LNCaP clone FGC (cell line): ENCODE measurements at places on chromosomes 6 and 20.

- no peak for DNase-seq
Measured at GRCh38 chr20:34552569-34552968, 5.9 kb upstream of the MAP1LC3A start.

GRCh38 chr20:41218466-41218865 is 81.1 kb downstream of the PLCG1 start:
- DNase-seq, result no peak

GRCh38 chr6:131292145-131292938 is 157.1 kb downstream of the AKAP7 start:
- no peak for DNase-seq

DNA sequence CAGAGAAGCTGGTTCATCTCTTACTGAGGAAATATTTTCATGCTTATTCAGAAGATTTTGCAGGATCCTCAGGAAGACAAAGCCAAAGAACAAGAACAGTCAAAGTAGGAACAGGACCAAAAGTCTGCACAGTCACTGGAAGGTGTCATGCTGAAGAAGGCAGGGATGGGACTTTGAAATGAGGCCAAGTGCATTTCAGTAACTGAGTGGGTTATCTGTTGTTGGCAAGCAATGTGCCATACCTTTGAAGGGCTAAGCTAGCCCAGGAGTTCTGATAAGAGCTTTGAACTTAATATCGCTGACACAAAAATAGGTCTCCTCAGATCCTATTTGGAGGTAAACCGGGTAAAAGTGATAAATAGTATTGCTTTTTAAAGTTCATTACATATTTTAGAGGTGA is 31.5 kb downstream of the SLC16A10 start:
- DNase-seq, result no peak

GRCh38 chr6:101231606-101232235 is 161.8 kb upstream of the GRIK2 start:
- DNase-seq, result no peak

GRCh38 chr20:44219170-44219730 is 8.7 kb upstream of the OSER1 start:
- DNase-seq, result no peak

DNA sequence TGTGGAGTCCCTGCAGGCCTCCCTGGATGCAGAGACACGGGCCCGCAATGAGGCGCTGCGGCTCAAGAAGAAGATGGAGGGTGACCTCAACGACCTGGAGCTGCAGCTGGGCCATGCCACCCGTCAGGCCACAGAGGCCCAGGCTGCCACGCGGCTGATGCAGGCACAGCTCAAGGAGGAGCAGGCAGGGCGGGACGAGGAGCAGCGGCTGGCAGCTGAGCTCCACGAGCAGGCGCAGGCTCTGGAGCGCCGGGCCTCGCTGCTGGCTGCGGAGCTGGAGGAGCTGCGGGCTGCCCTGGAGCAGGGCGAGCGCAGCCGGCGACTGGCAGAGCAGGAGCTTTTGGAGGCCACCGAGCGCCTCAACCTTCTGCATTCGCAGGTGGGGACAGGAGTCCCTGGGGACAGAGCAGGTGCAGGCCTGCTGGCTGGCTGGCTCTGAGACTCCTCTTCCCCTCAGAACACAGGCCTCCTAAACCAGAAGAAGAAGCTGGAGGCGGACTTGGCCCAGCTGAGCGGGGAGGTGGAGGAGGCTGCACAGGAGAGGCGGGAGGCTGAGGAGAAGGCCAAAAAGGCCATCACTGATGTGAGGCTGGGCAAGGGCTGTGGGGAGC is 44.7 kb downstream of the MYH7B start:
- no peak for DNase-seq

GRCh38 chr20:59137532-59137931 is 26.1 kb upstream of the ZNF831 start:
- DNase-seq, result peak; percentile 22

GRCh38 chr6:156585859-156586258 is 191.3 kb upstream of the ARID1B start:
- DNase-seq, result no peak

GRCh38 chr20:6533761-6534479 is 233.6 kb upstream of the BMP2 start:
- DNase-seq, result no peak

- no peak for DNase-seq
Measured at GRCh38 chr6:114195631-114196403, 147.0 kb downstream of the HS3ST5 start.

DNA sequence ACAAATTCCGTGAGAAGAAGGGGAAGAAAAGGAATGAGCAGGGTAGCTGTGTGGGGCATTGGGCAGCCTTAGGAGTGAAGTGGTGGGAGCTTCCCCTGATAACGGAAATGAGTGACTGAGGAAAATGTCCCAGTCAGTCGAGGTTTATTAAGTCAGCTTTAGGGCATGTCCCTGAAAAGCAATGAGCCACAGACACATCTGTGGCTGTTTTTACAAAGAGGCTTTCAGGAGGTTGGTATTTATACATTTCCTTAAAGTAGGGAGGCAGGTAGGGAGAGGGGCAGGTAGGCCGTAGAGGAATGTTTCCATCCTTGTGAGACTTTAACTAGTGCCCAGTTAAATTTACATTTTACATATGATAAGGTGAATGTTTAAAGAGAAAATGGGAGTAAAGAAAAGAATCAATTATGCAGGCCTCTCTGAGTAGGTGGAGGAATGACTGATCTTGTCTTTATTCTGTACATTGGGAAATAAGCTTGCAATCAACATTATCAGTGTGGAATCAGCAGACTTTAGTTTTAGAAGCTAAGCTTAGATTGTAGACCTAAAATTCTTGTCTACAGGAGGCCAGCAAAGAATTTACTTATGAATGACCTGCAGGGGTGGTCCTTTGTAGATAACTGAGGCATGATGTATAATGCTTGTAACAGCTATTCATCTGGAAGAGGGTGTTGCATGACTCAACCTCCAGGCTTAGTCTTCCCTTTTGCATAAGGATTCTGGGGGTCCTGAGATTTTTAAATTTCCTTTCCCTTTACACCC is 18.5 kb downstream of the SLC22A2 start:
- no peak for DNase-seq

DNA sequence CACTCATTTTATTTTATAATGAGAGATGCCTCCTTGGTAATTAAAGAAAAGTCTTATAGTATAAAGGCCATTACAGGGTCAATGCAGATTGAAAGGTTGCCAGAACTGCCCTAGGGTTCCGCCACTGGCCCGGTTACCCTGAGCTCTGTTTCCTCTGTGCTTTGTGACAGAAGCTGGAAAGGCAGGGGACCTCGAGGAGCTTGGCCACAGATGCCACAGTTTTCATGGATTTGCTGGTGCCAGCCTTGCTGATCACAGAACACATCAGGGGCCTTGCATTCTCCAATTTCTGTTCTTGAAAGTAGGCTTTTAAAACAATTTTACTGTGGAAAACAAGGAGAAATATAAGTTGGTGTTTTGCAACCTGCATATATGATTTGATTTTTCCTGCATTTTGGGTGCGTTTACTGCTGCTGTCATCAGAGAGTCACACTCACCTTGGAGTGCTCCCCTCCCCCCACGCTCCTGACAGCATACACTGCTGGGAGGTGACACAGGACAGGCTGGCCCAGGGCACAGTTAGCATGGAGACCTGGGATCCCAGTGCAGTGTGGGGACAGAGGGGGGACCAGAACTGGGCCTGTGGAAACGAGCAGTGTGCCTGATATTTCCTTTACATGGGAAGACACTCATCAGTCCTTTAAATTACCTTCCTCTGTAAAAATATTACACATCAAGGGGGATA is 142.8 kb downstream of the CFAP61 start:
- no peak for DNase-seq

GRCh38 chr20:52465991-52466390 is 274.4 kb upstream of the ZFP64 start:
- DNase-seq, result no peak

GRCh38 chr20:60727425-60727824 is 524.6 kb upstream of the CDH4 start:
- DNase-seq, result no peak

DNA sequence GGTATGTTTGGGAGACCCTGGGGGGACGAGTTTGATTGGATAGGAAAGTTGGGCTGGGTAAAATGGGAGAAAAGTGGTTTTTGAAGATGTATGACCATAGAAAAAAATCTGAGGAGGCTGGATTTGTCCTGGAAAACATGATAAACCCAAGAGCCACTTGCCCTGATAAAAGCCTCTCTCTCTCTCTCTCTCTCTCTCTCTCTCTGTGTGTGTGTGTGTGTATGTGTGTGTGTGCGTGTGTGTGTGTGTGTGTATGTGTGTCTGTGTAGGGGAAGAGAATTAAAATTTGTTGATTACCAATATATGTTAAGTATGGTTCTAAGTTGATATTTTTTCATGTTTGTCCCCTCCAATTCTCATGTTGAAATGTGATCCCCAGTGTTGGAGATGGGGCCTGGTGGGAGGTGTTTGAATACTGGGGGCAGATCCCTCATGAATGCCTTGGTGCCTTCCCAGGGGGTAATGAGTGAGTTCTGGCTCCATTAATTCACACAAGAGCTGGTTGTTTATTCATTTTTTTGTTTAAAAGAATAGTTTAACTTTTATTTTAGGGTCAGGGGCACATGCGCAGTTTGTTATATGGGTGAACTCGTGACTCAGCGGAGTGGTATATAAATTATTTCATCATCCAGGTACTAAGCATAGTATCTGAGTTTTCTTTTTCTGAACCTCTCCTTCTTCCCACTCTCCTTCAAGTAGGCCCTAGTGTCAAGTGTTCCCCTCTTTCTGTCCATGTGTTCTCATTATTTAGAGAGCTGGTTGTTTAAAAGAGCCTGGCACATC is 208.8 kb downstream of the TFAP2B start:
- DNase-seq, result no peak

DNA sequence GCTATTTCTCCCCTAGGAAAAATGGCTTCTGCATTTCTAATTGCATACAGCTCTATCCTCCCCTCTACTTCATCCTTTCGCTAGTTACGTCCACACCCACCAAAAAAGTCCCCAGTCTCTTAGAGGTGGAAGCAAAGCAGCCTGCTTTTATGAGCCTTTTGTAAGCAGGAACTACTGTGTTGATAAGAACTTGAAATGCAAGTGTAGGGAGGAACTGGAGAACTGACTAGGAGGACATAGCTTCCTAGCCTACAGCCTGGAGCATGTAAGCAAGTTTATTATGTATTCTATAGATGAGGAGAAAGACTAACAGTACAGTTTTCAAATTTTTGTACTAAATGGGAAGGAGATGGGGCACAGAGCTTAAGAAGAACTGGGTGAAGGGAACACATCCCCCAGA is 10.3 kb downstream of the ARHGAP18 start:
- no peak for DNase-seq

DNA sequence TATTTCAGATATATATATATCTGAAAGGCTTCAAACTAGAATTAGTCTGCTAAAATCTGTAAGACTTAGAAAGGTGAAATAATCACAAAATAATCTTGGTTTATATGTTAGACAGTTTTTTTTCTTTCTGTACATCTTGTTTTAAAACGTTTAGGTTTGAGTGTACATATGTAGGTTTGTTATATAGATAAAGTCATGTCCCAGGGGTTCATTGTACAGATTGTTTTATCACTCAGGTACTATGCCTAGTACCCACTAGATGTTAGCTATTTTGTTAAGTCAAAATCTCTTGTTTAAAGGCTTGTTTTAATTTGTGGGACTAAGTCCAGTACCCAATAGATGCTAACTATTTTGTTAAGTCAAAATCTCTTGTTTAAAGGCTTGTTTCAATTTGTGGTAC is 1339.0 kb upstream of the CITED2 start:
- no peak for DNase-seq

DNA sequence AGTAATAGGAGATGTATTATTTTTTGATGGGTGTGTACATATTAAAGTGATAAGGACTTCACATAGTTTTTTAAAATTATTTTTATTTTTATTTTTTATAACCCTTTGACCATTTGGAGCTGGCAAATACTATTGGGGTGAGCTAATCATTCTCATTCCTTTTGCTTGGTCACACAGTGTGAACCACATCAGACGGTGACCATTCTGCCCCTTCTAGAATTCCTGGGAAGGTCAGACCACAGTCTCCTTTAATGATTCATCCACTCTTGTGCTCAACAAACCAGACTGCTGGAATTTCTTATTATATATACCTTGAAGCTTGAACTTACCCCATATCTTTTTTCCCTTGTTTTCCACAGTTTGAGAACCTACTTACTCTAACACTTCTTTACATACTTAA is 23.9 kb upstream of the PRL start:
- no peak for DNase-seq

GRCh38 chr20:19301843-19302242 is 89.4 kb downstream of the SLC24A3 start:
- DNase-seq, result no peak

GRCh38 chr20:36035745-36036144 is 67.4 kb downstream of the CNBD2 start:
- no peak for DNase-seq

DNA sequence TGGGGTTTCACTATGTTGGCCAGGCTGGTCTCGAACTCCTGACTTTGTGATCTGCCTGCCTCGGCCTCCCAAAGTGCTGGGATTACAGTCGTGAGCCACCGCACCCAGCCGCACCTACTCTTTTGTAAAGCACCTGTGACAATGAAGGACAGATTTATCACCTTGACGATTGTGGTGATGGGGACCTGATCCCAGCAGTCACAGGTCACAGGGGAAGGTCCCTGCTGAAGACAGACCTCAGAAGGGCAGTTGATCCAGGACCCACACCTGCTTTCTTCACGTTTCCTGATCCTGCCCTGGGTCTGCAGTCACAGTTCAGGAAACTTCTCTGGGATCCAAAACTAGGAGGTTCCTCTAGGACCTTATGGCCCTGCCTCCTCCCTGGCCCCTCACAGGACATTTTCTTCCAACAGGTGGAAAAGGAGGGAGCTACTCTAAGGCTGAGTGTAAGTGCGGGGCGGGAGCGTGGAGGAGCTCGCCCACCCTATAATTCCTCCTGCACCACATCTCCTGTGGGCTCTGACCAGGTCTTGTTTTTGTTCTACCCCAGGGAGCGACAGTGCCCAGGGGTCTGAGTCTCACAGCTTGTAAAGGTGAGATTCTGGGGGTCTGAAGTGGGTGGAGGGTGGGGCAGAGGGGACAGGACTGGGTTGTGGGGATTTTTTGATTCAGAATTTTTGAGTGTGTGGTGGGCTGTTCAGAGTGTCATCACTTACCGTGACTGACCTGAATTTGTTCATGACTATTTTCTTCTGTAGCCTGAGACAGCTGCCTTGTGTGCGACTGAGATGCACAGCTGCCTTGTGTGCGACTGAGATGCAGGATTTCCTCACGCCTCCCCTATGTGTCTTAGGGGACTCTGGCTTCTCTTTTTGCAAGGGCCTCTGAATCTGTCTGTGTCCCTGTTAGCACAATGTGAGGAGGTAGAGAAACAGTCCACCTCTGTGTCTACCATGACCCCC is 3.0 kb downstream of the HLA-E start:
- no peak for DNase-seq
